ENCODE measurements at places on chromosomes 5 and 9.

DNA sequence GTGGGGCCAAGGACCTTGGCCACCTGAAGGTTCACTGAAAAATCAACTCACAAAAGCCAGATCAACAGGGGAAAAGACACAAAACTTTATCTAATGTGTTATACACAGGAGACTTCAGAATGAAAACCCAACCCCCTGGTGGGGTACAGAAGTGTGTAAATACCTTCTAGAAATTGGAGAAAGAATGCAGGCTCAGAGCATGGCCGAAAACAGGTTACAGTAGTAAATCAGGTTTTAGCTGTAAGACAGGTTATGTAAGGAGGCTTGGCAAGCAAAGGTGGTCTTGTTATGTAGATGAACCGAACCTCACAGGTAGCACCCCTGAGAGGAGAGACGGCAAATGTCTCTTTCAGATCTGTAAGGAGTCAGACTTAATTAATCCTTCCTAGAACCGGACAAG lies 10.0 kb downstream of the CEMIP2 start:
- DNase-seq, result no peak

GRCh38 chr9:128106940-128107467 lies 20.5 kb downstream of the PTGES2 start:
- DNase-seq, result no peak

DNA sequence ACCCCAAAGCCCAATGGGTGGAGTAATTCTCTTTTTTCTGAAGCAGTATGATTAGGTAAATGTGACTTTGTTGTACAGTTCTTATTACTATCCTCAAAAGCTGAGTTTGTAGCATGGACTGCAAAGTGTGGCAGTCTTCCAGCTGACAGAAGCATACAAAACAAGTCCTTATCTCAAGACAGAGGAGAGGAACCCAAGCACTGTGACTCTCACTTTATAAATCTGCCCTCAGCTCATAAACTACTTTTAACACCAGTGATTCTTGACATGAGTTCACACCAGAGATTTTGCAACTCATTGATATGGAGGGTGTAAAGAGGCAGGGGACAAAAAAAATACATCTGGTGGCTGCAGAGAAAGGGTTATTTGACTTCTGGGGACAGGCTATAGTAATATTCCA lies 251.6 kb downstream of the NTRK2 start:
- no peak for DNase-seq

- peak; percentile 43 for DNase-seq
Observed at GRCh38 chr9:26656003-26656870, 236.4 kb downstream of the CAAP1 start.

- DNase-seq, result no peak
Observed at GRCh38 chr5:71934322-71934721, 173.0 kb upstream of the MAP1B start.
